ENCODE measurements at places on chromosomes 5 and 9.

GRCh38 chr5:113330533-113331208 is 104.1 kb downstream of the TSSK1B start:
- DNase-seq, result peak; percentile 6

DNA sequence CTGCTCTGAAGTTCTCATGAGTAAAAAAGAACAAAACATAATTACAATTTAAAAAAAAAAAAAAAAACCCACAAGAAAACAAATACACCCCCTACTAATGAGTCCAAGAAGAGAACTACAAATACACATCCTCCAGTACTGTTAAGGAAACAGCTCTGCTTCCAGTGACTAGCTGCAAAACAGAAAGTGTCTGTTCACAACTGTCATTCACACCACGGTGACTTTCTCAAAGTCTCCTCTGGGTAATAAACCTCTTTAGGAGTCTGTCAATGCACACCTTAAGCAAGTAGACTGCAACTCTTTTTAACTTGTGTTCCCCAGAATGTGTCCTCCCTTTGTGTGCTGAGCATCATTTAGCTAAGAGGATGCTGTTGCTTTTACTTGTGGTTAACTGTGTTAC is 6.2 kb downstream of the REEP5 start:
- DNase-seq, result no peak

DNA sequence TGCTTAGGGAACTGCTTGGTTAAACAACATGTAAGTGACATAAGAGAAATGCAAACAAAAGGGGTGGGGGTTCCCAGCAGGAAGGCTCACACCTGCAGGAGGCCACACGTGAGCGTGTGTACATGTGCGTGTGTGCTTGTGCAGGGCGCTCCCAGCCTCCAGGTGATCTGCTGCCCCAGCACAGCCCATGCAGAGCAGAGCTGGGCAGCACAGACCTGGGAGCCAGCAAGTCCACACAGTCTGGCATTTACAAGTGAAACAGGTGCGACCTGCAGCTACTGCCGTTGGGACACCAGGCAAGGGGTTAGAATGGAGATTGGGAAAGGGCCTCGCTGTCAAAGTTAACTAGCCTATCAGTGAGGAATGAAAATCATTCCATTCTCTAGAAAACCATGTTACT is 41.8 kb downstream of the GRAMD2B start:
- no peak for DNase-seq

- DNase-seq, result no peak
Observed at GRCh38 chr9:19441730-19442129, 32.9 kb downstream of the ACER2 start.

DNA sequence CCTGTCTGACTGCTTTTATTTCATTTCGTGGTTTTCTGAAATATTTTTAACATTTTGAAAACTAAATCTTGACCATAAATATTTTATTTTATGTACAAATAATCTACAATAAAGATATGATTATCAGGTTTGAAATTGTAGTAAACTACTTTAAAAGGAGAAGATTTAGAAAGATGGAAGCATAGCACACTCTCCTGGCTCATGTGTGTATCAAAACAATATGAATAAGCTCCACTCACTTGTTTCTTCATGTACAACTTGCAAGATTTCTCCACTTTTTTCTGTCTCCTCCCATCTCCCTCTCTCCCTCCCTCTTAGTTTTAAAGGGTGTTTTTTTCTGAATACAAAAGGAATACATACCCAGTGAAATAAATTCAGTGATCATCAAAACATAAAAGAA is 15.4 kb upstream of the VPS13A start:
- no peak for DNase-seq

- no peak for DNase-seq
Observed at GRCh38 chr5:54589786-54590185, 72.2 kb downstream of the SNX18 start.

- no peak for DNase-seq
Observed at GRCh38 chr5:58462154-58462553, 2.3 kb upstream of the PLK2 start.

DNA sequence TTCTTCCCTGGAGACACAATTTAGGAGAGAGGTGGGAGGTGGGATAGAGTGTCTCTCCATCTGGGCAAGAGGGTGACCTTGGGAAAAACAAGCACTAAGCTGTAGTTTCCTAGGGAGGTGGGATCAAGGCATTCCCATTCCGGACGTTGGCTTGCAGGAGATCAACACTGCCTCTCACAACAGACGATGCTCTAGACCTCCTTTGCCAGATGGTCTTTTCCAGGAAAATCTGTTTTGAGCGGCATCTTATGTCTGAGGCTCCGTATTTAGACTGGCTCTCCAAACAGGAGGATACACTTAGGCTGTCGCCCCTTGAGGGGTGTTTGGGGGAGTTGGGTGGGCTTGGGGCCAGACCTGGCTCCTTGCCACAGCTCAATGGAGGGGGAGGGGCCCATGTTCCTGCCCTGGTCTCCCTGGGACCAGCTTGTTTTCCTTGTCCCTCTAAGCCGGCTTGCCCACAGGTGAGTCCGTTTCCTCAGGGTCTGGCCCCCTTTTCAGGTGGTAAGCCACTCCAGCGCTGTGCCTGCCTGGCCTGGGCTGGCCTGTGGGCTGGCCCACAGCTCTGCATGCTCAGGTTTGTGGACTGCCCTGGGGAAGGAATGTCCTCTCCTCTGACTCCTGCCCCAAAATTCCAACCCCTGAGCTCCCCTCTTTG is 2.4 kb downstream of the PSD2 start:
- no peak for DNase-seq

DNA sequence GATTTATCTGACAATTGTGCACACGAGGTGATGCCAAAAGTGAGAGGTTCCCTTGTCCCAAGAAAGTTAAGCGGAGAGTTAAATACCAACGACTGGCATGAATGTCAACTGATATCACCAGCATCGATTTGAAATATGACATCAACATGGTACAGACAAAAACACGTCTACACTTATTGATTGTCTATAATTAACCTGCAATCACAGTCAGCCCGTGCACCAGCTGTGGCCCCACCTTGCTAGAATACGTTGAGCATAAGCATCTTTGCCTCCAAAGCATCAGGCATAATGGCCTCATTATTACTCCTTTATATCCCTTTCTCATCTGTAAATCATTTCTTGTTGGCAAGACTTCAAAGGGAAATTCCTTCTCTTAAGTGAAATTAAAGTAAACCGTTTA is 625.4 kb downstream of the IRX1 start:
- no peak for DNase-seq

DNA sequence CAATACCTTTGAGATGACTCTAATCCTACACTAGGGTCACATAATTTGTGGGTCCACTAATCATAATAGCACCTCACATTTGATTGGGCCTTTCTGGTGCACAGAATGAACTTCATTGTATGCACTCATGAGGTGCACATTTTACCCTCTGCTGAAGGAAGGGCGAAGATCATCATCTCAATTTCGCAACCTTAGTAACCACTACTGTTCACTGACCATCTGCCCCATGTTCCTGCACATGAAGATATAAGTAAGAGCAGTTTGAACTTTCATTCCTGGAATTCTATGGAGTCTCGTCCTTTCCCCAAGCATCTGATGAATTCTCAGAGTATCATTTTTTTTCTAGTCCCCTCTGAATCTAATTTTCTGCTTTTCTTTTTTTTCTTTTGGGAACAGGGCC is 21.2 kb downstream of the GAS1 start:
- no peak for DNase-seq

GRCh38 chr5:174532455-174533453 is 191.6 kb upstream of the MSX2 start:
- DNase-seq, result peak; percentile 90

DNA sequence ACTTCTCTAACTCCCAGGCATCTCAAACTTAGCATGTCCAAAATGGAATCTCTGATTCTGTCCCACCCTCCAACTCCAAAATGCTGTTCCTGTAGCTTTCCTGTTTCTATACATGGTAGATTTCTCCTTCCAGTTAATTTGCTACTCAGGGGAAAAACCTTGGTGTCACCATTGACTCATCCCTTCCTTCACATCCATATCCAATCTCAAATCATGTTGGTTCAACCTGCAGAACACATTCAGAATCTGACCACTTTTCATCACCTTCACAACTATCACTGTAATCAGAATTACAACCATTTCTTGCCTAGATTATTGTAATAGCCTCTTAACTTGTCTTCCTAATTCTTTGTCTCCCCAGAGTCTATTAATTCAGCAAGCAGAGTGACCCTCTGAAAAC is 10.8 kb downstream of the RIOK2 start:
- no peak for DNase-seq

DNA sequence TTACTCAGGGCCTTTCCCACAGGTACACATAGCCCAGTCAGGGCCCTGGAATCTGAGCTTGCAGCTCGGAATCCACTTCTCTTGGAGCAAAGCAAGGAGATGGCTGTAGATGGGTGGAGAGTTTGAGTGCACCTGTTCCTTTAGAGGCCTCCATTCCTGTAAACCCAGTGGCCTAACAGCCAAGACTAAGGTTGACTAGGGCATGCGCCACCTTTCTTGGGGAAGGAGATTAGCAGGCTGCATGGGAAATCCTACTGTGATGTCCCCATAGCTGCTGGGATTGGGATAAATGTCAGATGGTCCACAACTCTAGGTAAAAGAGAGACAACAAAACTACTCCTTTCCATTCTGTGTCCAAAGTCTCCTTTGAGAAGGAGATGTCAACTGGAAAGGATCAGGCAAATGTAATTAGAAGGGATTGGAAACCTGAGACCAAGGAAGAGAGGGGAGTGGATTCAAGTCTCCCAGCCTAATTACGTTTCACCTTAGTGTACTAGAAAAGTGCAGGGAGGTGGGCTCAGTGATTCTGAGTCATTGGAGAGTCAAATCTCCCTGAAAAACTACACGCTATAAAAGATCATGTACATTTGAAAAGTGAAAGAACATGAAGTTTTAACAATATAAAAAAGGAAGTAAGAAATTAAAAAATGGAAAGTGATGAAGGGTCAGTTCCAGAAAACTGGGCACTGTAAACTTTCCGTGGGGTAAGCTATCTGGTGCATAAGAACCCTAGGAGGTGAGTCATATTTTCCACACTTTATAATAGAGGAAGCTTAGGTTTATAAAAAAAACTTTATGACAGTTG is 104.2 kb downstream of the SEC61B start:
- DNase-seq, result peak; percentile 19

All from amniotic stem cell (primary cell).